ENCODE measurements at places on chromosomes 6 and 20.

DNA sequence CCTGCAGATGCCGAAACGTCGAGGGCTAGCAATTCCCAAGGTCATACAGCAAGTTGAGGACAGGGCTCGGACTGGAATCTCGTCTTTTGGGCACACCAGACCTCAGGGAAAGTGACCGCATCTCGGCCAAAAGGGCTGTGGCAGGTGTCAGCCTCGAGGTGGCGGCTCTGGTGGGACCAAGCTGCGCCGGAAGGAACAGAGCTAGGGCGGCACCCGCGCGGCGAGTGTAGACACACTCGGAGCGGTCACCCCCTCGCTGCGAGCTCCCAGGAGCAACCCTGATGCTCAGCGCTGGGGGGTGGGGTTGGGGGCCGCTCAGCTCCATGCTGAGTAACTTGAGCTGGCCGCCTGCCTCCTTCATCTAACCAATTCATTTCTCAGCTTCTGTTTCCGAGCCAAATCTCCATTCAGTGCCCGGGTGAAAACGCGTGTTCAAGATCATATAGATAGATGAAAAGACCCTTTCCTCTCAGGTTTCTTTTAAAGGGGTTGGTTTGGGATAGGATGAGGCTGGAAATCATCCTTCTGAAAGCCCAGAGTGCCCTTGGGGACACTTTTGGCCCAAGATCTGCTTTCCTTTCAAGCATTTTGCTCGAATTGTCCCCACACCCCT lies 2.2 kb upstream of the TUBB2B start:
- DNase-seq, result peak; percentile 32

GRCh38 chr20:9441948-9442347 lies 72.4 kb upstream of the LAMP5 start:
- DNase-seq, result no peak

GRCh38 chr6:4928426-4928825 lies 75.4 kb downstream of the RPP40 start:
- no peak for DNase-seq

DNA sequence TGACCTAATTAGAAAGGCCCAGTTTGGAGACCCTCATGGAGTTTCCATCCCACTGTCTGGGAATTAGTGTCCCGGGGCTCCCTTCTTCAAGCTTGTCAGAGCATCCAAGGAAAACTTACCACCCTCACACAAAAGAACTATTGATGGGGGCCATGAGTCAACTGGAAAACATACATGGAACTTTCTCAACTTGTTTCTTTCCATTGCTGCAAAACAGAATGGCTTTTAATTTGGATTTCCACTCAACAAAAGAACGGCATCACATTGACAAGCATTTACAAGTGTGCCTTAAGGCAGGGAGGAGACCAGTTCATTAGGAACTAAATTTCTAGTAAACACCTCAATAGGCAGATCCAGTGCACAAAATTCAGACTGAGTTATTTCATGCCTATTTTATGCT lies 289.1 kb upstream of the PREP start:
- no peak for DNase-seq

GRCh38 chr20:57451795-57452661 lies 60.8 kb downstream of the RBM38 start:
- no peak for DNase-seq

GRCh38 chr6:158165919-158166416 lies 2.1 kb downstream of the SERAC1 start:
- DNase-seq, result no peak

DNA sequence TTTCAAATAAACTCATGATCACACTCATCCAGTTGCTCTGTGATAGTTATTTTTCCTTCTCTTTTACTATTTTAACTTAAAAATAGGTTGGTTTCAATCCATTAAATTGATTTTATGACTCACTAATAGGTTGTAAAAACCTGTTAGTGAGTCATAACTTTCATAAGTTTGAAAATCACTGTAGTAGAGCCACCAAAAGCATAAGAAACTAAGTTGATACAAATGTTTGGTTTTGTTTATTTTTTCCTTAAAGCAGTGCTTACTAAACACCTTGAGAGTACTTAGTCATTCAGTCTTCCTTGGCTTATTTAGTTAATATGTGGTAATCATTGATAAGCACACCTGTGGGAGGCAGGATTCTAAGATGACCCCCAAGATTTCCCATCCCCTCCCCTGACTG lies 312.1 kb upstream of the MAN1A1 start:
- DNase-seq, result no peak

DNA sequence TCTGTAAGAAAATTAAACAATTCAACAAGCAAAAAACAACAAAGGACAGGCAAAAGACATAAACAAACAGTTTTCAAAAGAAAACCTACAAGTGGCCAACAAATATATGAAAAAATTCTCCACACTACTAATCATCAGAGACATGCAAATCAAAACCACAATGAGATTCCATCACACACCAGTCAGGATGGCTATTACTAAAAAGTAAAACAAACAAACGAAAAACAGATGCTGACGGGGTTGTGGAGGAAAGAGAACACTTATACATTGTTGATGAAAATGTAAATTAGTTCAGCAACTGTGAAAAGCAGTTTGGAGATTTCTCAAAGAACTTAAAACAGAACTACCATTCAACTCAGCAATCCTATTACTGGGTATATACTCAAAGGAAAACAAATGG lies 537.6 kb downstream of the HDGFL1 start:
- no peak for DNase-seq

DNA sequence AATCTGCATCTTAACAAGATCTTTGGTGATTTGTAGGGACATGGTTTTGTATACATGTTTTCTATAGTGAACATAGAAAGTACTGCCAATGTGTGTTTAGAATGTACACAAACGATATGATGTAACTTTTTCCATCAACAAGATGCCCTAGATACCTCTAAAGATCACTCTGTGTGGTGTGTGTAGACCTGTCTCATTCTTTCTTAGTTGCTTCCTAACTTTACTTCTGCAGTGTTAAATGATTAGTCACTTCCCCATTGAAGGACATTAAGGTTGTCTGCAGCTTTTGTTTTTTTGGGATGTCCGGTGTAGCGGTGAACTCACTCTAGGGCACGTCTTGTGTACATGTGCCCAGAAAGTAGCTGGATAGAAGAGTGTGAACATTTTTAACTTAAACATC lies 35.9 kb downstream of the CDYL start:
- no peak for DNase-seq

DNA sequence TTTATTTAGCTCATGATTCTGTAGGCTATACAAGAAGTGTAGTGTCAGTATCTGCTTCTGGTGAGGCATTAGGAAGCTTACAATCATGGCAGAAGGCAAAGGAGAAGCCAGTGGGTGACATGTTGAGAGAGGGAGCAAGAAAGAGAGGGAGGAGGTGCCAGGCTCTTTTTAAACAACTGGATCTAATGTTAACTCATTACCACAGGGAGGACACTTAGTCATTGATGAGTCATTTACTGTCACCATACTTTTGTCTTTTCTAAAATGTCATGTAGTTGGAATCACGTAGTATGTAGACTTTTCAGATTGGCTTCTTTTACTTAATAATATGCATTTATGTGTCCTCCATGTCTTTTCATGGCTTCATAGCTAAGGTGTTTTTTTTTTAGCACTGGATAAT lies 58.1 kb downstream of the NUS1 start:
- no peak for DNase-seq

DNA sequence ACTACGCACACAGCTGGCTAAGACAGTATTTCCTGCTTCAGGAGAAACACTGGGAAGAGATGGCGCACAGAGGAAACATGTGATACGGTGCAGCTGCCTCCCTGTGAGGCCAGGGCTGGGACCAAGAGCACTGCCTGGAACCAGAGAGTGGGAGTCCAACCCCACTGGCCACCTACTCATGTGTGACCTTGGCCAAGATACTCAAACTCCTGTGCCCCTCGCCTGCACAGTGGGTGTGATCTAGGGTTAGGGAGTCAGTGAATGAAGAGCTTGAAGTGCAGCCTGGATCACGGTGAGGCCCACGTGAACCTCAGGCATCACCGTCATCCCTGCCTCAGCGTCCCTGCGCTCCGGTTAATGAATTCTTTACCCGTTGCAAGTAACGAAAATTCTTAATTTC lies 41.7 kb upstream of the MPC1 start:
- DNase-seq, result no peak

DNA sequence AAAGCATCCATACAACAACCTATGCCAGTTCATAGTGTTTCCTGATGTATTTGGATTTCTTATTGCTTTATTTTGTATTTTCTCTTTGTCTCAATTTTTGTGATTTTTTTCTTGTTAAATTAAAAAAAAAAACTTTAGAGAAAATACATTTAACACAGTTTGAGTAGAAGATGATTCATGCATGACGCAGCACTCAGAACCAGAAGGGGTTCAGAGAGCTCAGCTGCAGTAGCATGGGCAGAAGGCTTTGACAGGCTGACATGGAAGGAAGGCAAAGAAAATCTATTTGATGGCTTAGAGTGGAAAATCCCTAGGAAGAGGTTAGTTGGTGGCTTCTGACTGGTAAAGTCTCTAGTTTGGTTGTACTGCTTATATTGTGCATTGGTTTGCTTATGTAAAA lies 207.2 kb upstream of the STXBP5 start:
- no peak for DNase-seq

DNA sequence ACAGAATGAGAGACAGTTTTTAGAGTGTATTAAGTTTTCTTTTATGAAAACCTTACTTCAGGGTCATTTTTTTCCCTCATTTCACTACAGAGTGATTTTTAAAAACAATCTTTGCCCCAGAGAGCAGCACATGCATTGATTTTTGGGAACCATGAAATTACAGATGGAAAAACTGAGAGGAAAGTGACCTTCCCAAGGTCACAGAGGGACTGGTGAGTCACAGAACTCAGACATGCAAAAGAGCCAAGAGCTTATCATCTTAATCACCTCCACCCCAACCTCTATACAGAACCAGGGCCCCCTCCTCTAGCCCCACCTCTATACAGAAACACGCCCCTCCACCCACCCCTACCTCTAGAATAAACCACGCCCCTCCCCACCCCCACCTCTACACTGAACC lies 10.7 kb downstream of the PXMP4 start:
- no peak for DNase-seq

- no peak for DNase-seq
These were observed 107.6 kb upstream of the SGK1 start for GRCh38 chr6:134425513-134425912.

- peak; percentile 16 for DNase-seq
These were observed 7.7 kb upstream of the ZNF334 start for GRCh38 chr20:46520976-46521579.

GRCh38 chr6:13405961-13406477 lies 77.7 kb upstream of the TBC1D7 start:
- no peak for DNase-seq

GRCh38 chr20:63280929-63281545 lies 8.4 kb downstream of the ARFGAP1 start:
- no peak for DNase-seq

GRCh38 chr6:163714179-163714578 lies 299.7 kb downstream of the QKI start:
- DNase-seq, result no peak

GRCh38 chr20:48215536-48215935 lies 430.3 kb upstream of the SULF2 start:
- DNase-seq, result no peak

- DNase-seq, result no peak
These were observed 171.9 kb downstream of the JARID2 start for GRCh38 chr6:15417811-15418210.

- no peak for DNase-seq
These were observed 70.8 kb upstream of the AKIRIN2 start for GRCh38 chr6:87772597-87773530.

DNA sequence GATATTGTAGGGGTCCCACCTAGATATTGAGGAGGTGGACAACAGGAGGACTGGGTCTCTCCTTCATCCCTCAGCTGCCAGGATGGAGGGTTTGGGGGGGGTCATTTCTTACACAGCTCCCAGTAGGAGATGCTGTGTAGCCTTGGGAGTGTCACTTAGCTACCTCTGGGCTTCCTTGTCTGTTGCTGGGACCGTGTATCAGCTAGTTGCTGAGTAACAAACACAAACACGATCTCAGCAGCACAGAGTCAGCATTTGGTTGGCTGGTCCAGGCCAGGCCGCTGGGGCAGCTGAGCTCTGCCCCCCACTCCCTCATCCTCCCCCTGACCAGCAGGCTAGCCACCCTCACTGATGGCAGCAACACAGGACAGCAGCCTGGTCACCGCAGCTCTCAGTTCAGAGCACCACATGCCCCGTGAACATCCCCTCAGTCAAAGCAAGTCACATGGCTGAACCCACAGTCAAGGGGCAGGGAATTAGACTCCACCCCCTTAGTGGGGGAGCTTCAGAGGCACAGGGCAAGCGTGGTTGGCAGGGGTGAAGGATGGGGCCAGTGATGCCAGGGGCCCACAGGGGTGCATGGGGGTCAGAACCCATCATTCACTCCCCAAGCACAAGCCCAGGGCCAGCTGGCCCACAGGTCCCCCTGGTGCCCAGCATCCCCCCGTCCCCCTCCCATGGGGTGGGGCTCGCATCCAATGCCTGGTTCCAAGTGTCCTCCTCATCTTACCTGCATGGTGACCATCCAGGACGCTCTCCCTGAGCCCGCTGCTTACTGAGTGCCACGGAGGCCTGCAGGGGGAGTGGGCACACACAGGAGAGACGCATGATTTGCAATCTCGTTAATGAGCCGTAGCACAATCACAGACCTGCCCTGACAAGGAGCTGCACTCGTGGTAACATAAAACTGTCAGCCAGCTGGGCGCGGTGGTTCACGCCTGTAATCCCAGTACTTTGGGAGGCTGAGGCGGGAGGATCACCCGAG lies 112.4 kb downstream of the TAF4 start:
- no peak for DNase-seq

DNA sequence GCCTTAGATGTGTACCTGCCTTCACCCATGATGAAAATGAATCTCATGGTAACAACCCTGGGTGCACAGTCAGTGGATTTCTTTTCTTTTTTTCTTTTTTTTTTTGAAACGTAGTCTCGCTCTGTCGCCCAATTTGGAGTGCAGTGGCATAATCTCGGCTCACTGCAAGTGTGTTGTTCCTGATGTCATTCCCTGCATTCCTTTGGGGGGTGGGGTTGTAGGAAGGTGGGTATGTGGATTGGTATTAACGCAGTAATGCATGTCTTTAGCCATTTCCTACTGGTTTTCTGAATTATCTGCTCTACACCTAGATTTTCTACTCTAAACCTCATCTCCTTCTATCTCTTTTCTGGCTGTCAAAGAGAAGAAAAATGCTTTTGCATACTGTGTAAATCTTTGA lies 146.6 kb downstream of the RNF144B start:
- DNase-seq, result no peak

DNA sequence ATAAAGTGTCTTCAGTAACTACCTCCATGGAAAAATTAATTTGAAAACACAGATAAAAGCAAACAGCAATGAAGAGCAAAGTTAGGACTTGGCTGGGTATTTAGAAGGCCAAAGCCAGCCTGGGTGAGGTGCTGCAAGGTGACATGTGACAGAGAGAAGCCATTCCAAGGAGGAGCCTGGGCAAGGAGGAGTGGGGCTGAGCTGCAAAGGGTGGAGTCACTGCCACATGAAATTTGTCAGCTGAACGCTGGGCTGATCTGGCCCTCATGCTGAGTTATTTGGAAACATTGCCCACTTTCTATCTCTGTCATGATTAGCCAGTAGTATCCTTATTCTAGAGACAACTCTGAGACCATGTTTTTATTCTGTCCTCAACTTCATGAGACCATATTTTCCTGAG lies 76.3 kb downstream of the PERP start:
- no peak for DNase-seq

GRCh38 chr6:150899231-150899630 lies 33.7 kb downstream of the MTHFD1L start:
- no peak for DNase-seq

- DNase-seq, result no peak
These were observed 1.0 kb downstream of the CABLES2 start for GRCh38 chr20:62405981-62406513.
